Stimulated activated CD8-positive, alpha-beta memory T cell treated with anti-CD3 and anti-CD28 coated beads, Interleukin-4, amount 100 ng/mL, for 4 hours (primary cell): ENCODE measurements at places on chromosomes 6 and 20.

DNA sequence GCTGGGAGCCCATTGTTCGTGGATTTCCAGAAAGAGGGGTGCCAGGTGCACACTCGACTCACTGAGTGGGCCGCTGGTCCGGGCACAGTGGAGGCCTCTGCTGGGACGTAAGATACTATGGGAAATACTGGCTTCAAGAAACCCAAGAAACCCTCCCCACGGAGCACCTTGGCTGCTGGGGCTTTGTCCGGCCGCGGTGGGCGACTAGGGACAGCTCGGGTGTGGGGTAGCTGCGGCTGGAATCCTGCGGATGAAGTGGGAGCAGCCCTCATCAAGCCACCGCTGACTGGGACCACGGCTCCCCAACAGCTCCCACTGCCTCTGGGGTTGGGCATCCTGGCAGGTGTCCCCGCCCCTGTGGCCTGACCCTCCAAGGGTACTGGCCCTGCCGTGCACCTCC lies 69.5 kb upstream of the GATA5 start:
- DNase-seq: no peak

GRCh38 chr6:160337991-160338390 lies 10.2 kb upstream of the SLC22A3 start:
- no peak for DNase-seq

- no peak for DNase-seq
Observed at GRCh38 chr6:40504274-40504673, 82.9 kb downstream of the LRFN2 start.

DNA sequence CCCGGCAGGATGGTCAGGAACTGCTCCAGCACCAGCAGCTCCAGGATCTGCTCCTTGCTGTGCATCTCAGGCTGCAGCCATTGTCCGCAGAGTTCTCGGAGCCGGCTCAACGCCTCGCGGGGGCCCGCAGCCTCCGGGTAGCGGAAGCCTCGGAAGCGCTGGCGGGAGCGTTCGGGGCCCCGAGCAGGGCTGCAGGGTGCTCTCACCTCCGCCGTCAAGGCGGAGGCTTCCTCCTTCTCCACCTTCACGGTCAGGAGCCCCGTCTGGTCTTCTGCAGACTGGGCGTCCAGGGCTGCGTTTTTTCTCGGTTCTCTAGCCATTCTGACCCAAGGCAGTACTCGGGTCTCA lies 434 bp downstream of the ZKSCAN4 start:
- no peak for DNase-seq

GRCh38 chr6:66103354-66103753 lies 396.3 kb upstream of the EYS start:
- DNase-seq: no peak
